ENCODE measurements at places on chromosomes 3 and 15. TPM values are rescaled to one million over a fixed set of nuclear protein-coding genes. Genes with fewer than 3 reads are reported as not detected.

Gene LMOD3
- 0.41 TPM for total RNA-seq

GRCh38 chr3:107220538-107220937, 156.7 kb upstream of the CCDC54 start:
- no peak for DNase-seq

Gene MORC1
- total RNA-seq: under 0.01 TPM

- DNase-seq: no peak
Observed at GRCh38 chr15:36742696-36743095, 163.3 kb downstream of the CDIN1 start.

- DNase-seq: no peak
Observed at GRCh38 chr3:10697918-10698317, 118.1 kb upstream of the SLC6A11 start.

GRCh38 chr15:26628879-26629529, 143.9 kb downstream of the GABRB3 start:
- DNase-seq: no peak

GRCh38 chr15:67372986-67373675, 118.5 kb downstream of the IQCH start:
- DNase-seq: no peak

All from frontal cortex (tissue), 4 donors.